Pulmonary artery endothelial cell (primary cell): ENCODE measurements at places on chromosomes 4 and X. TPM values are rescaled to one million over a fixed set of nuclear protein-coding genes. Genes with fewer than 3 reads are reported as not detected.

Gene GPRASP3
- total RNA-seq, result 7.6 and 11.4 TPM in 2 replicates

Gene ATP2B3
- total RNA-seq, result 0.11 TPM in 1 of 2 replicates, not detected in the other

Gene CT45A10
- total RNA-seq, result not detected in 2 replicates

Gene FRMPD4
- under 0.01 TPM in 1 of 2 replicates, not detected in the other for total RNA-seq

Gene MCF2
- total RNA-seq, result 0.07 TPM in 1 of 2 replicates, not detected in the other

Gene BRCC3
- total RNA-seq, result 15.8 and 23.0 TPM in 2 replicates

Gene ASIC5
- total RNA-seq, result not detected in 2 replicates

Gene PNMA6A
- 0.53 and 1.6 TPM in 2 replicates for total RNA-seq

Gene TMSB15B
- 3.9 and 5.9 TPM in 2 replicates for total RNA-seq

Gene PWWP3B
- total RNA-seq, result 0.42 and 1.5 TPM in 2 replicates
